ENCODE measurements at places on chromosomes 2 and 18.

- no peak for DNase-seq
Measured at GRCh38 chr2:113872201-113872600, 17.7 kb upstream of the ACTR3 start.

DNA sequence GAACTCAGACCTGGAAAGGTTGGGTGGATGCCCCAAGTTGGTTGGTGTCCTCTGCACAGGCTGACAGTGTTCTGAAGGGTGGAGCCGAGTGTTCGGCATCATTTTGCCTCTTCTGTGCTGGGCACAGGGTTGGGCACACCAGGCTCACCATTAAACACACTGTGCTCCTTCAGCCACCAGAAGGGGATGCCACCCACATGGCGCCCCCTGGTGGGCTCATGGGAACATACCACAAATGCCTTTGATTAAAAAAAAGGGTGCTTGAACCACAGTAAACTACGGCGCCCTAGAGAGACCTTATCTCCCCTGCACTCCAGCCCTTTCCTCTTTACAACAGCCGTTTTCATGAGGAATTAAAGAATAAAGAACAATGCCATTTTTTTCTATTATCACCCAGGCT lies 89.4 kb downstream of the CELF4 start:
- no peak for DNase-seq

- DNase-seq = no peak
Measured at GRCh38 chr2:85259879-85260278, 67.9 kb downstream of the TGOLN2 start.

DNA sequence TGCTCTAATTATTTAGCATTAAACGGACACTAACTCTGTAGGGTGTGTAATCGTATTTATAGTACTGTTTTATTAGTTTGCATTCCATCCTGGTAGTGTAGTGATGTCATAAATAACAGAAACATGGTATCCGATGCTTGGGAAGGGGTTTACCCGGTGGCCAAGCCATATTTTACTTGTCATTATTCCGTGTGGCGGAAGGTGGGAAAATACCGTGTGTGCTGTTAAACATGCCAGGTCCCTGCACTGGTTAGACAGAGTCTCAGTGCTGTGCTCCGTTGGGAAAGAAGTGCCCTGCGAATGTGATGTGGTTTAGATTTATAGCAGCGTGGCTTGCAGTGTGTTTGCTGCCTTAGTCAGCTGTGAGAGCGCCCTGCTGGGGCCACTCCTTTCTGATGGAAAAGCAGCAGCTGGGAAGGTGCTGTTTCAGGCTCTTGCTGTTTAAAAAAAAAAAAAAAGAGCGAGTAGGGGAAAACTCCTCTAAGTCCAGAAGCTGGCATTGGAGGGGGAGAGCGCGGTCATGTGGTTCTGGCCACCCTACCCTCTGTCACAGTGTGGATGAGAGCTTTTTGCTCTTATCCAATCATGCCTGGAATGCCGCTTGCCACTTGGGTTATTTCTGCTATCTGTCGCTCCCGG lies 211.0 kb downstream of the NEDD4L start:
- no peak for DNase-seq

GRCh38 chr18:41391616-41392595 lies 563.1 kb upstream of the PIK3C3 start:
- peak; percentile 25 for DNase-seq

DNA sequence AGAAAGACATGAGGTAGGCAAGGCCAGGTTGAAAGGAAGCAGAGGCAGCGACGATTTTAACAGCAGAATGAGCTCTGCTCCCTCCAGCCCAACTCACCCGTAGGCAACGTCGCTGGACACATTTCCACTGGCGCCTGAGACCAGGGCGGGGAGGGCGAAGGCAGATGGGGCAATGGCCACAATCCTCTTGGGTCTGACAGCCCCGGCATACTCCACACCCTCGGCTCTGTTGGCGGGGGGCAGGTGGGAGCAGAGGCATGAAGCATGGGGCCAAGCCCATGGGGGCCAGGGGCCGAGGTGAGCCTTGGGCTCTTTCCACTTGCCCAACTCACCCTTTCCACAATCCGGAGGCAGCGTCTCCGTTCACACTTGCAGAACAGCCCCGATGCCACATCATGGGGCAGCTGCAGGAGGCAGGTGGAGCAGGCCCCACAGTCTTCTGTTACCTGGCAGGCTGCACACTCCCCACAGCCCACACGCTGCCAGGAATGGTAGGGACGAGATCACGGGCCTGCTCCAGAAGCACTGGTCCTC lies 5.8 kb downstream of the MBD1 start:
- DNase-seq = no peak

DNA sequence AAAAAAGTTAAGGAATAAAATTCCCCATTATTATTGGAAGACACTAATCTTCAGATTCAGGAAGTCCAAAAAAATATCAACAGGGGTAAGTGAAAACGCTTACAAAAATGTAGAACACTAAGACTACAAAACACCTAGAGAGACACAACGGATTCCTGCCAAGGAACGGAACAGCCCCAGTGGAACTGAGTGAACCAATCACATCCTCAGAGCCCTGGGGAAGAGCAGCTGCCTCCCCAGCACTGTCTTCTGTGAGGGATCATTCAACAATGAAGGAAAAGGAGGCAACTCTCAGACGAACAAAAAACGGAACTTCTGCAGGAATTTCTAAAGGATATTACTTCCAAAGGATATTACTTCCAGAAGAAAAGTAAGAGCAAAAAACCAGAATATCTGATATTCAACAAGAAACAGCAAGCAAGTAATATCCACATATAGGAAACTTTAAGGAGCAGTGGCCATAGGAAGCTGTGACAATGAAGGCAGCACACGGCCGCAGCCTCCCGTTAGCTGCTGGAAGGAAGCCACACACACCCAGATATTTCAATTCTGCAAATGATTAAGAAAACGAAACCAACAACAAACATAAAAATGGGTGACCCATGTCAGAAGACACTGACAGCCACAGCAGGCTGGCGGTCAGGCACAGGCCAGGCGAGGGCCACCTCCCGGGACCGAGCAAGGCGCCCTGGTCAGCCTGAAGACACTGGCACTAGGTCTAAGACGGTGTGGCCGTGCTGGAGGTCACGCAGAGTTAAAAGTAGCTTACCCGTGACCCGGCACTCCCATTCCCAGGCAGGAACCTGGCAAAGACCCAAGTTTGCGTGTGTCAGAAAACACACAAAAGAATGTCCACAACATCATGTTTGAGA lies 81.8 kb downstream of the HDAC4 start:
- DNase-seq = no peak

DNA sequence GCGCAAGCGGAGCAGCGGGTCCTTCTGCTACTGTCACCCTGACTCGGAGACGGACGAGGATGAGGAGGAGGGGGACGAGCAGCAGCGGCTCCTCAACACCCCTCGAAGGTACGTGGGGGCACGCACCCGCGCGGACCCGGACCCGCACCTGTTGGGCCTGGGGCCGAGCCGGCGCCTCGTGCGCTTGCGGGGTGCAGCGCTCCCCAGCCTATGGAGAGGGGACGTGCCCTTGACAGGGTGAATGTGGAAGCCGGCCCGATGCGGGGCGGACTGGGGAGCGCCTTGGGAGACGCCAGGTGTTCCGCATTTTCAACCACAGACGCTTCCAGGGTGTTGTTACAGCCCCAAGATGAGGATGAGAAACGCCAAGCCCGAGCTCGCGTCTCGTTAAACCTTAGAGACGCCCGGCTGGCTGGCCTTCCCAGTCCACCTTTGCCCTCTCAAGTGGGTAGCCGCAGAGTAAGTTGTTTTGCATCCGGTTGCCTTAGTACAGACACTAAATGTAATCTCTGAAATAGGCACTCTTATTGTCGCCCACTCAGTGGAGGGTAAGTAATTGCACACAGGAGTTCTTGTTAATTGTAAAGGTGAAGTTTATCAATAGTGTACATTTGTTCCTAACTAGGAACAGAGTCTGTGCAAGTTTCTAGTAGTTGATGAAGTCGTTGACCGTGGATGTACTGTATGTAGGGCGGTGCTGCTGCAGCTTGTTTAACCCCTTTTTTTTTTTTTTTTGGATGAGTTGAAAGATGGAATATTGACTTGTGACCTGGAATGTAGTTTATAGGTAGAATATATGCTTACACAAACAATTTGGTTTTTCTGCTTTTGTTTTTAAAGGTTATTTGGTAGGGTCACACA lies 815 bp downstream of the GMCL1 start:
- no peak for DNase-seq
